Activated effector memory CD4-positive, alpha-beta T cell treated with anti-CD3 and anti-CD28 coated beads, Interleukin-2, amount 50 U/mL, for 16 hours (primary cell): ENCODE measurements at places on chromosomes 12 and 14.

DNA sequence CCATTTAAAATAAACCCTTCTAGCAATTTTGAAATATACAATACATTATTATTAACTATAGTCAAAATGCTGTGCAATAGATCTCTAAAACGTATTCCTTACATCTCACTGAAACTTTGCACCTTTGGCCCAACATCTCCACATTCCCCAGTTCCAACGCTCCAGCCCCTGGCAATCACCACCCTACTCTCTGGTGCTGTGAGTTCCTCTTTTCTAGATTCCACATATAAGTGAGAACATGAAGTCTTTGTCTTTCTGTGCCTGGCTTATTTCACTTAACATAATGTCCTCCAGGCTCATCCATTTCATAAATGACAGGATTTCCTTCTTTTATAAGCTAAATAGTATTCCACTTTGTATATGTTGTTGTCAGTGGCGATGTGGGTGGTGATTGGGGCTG, 194.7 kb upstream of the RTL1 start:
- no peak for DNase-seq

DNA sequence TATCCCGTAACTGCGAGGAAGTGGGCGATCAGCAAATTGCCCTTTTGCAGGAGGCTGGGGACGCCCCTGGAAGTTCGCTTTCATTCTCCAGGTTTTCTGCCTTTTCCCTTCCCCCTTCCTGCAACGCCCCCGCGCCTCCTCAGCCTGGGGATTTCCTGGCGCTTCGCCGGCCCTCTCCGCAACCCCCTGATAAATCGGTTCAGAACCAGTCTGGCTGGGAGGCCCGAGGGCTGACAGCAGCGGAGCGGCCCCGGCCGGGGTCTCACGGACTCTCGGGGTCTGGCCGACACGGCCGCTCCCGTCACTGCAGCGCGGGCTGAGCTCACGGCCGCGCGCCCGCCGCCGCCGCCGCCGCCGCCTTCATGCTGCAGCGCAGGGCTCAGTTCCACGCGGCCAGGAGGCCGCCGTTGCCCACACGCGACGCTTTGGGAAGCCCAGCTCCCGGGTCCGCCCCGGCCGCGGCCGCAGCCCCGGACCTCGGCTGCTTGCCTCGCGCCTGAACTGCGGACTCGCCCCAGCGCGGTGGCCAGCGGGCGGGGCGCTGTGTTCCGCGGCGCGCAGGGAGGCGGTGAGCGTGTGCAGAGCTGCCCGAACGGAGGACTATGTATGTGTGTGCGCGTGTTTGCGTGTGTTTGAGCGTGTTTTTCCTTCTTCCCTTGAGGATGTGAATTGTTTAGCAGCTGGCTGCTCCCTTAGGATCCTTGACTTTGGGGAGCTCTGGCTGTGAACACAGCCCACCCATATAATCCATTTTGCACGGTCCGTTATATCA, at the start of gene LRFN5:
Gene LRFN5 (plus strand): TSS at position 345 of the 772 bp plus-strand sequence.
- DNase-seq: no peak

GRCh38 chr12:11684393-11684792, 34.9 kb downstream of the ETV6 start:
- no peak for DNase-seq

GRCh38 chr12:75690296-75690955, 179.0 kb upstream of the KRR1 start:
- no peak for DNase-seq

GRCh38 chr14:95397325-95397724, 77.6 kb upstream of the CLMN start:
- no peak for DNase-seq

GRCh38 chr12:107337346-107338095, 244.2 kb upstream of the CRY1 start:
- DNase-seq: no peak

- no peak for DNase-seq
These were observed 151.5 kb downstream of the TTC8 start for GRCh38 chr14:88975926-88976325.

DNA sequence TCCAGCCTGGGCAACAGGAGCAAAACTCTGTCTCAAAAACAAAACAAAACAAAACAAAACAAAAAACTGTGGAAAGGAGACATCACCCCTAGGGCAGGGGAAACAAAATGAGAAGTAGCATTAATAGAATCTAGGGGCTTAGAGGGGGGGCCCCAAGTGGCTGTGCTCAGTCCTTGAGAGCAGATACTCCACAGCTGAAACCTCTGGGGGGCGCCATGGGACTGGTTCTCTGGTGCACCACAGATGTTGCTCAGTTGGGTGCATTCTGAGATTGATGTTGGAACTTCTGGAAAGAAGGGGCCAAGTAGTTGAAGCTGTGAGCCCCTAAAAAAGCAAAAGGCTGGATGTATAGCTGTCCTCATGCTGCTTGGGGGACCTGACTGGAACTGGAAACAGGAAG, 11.8 kb upstream of the SYNE2 start:
- DNase-seq: peak; percentile 83

- no peak for DNase-seq
These were observed 910.4 kb downstream of the VRK1 start for GRCh38 chr14:97707603-97708002.
